GF-D8 (cell line): ENCODE measurements at places on chromosomes 16 and 17.

- no peak for DNase-seq
These were observed 20.1 kb upstream of the CNOT1 start for GRCh38 chr16:58649707-58650106.

GRCh38 chr16:11880007-11880406, 28.7 kb upstream of the RSL1D1 start:
- DNase-seq = no peak

DNA sequence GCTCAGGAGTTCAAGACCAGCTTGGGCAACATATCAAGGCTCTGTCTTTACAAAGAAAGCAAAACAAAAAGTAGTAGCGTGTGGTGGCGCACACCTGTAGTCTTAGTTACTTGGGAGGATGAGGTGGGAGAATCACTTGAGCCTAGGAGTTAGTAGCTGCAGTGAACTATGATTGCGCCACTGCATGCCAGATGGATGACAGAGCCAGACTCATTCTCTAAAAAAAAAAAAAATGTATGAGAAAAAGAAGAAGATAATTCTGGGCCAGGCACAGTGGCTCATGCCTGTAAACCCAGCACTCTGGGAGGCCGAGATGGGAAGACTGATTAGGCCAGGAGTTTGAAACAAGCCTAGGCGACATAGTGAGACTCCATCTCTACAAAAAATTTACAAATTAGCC, 28.5 kb downstream of the STAT5B start:
- peak; percentile 36 for DNase-seq

DNA sequence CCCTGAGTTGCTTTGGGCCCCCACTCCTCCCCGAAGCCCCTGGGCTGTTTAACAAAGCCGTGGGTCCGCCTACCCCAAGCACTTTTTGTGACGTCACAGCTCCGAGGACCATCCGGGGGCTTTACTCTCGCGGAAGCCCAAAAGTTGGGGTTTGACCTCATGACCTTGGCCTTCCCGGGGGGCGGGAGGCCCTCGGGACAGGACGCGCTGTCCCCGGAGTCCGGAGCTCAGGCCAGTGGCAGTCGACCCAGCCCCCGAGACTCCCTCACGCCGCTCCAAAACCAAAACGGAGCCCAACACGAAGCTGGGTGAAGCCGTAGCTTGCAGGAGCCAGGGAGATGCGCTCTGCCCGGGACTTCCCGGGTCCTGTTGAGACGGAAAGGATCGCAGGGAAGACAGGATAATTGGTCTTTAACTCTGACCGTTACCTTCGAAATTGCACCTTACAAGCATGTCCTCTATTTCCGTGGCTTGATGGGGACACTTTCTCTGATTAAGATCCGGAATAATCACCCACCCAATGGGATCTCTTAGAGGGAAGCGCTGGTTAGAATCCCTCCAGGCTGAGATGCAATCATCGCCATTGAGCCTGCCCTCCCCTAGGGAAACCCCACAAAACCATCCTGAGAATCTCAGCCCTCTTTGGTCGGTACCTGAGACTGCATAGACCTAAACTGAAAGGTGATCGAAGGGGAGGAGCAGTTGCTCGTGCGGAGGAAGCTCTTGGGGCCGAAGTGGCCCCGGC, 4.9 kb upstream of the SOX9 start:
- no peak for DNase-seq

GRCh38 chr17:11094331-11094730, 146.7 kb upstream of the SHISA6 start:
- DNase-seq = no peak

DNA sequence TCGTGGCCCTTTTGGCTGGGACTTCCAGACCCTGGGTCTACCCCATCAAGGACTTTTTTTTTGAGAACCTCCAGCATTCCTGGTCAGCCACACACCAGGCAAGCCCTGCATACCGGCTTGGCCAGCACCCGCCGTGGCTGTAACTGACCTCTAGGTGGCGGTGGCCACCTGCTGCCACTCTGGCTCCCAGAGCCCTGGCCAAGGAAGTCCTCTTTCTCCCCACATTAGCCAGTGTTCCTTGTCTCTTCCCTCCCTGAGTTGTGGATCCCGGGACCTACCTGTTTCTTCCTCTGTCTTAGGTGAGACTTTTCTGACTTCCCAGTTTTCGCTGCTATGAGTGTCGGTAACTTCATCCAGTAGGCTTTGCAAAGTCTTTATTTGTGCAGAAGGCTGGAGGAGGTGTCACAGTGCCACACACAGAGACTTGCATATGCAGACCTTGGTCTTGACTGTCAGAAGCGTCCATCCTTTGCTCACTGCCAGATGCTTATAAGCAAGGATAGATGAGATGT, 348.3 kb downstream of the CPPED1 start:
- DNase-seq = no peak

GRCh38 chr17:65977041-65977440, 214.9 kb downstream of the CEP112 start:
- no peak for DNase-seq

DNA sequence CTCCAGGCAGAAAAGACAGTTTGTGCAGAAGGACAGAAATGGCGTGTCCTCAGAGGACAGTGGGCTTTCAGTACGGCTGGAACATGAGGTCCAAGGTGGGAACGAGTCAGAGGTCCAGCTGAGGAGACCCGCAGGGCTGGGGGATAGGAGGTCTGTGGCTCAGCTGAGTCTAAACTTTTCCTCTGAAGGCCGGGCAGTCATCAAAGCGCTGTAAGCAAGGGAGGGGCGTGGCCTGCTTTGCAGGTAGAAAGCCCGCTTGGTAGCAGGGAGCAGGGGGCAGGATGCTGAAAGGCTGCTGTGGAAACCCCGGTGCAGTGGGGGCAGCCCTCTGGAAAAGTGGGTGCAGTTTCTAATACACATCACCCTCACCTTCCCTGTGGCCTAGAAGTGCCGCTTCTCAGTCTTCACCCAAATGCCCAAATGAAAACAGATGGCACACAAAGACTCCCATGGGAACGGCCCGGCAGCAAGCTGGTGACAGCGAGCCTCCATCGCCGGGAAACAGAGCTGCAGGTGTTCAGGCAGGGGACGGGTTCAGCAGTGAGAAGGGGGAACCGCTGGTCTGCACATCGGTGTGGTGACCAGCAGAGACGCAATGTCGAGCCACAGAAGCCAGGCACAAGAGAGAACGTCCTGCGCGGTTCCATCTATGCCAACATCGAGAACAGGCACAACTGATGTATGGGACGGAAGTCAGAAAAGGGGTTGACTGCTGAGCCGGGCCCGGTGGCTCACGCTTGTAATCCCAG, 12.2 kb upstream of the OSGIN1 start:
- DNase-seq = no peak

DNA sequence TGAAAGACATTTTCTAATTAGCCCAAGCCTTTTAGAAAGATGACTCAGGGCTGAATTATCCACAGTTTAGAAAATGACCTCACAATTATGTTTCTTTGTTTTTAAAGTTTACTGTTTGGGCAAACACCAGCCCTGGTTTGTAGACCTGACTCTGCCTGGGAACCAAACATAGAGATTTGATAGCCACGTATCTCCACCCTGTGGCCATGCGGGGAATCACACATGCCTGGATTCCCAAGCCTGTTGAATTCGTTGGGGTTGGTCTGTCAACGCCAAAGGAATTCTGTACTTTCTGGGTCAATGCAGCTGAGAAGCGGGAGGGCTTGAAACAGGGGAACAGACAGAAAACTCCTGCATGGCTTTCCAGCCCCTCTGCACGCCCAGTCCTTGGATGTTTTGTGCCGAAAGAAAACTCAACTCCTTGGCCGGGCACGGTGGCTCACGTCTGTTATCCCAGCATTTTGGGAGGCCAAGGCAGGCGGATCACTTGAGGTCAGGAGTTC, 26.9 kb downstream of the CD300A start:
- peak; percentile 4 for DNase-seq

DNA sequence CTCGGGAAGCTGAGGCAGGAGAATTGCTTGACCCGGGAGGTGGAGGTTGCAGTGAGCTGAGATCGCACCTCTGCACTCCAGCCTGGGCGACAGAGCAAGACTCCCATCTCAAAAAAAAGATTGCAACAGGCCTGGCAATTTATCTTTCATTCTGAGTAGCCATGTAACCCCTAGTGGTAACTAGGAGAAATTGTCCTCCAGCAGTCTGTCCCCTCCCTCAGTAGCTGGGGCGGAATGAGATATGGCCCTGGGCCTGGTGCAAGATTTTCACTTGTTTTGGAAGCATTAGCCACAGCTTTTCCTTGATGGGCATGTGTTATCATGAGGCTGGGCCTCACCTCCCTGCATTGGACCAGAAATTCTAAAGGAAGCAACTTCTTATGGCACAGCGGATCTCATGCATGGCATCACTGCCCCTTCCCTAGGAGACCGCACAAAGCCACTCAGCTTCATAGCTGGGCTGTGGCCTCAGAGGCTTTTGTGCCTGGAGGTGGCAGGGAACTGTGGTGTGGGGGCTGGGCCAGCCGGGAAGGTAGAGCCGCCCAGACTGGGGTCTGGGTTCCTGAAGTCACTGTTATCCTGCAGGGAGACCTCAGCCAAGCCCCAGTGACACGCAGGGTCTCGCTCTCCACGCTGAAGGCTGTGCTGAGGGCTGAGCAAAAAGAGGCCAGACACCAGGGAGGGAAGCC, 13.4 kb downstream of the NATD1 start:
- DNase-seq = no peak

- DNase-seq = no peak
These were observed 332.0 kb downstream of the CBLN1 start for GRCh38 chr16:48949636-48950035.

GRCh38 chr17:16652847-16653366, 743 bp downstream of the ZNF624 start:
- no peak for DNase-seq

GRCh38 chr17:3256575-3256974, 41.6 kb downstream of the OR3A1 start:
- DNase-seq = no peak

- DNase-seq = no peak
These were observed 47.3 kb downstream of the CCDC42 start for GRCh38 chr17:8697323-8697741.

DNA sequence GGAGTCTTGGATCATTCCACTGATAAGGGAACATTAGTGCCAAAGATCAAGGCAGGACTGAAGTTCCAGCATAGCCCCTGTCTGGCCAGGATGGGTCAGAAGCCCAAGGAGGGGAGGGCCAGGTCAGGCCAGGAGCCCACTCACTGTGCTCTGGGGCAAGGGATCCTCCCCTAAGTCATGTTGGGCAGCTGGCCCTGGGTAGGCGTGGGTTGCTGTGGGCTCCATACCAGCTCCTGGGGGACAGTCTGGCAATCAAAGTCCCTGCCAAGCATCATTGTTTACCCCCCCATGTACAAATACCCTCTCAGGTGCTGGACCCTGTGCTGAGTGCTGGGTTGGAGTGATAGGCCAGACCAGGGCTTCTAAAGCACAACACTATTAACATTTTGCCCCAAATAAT, 130.5 kb downstream of the IRX5 start:
- no peak for DNase-seq

- DNase-seq = peak; percentile 61
These were observed 19.9 kb downstream of the CEP295NL start for GRCh38 chr17:78883089-78883532.

DNA sequence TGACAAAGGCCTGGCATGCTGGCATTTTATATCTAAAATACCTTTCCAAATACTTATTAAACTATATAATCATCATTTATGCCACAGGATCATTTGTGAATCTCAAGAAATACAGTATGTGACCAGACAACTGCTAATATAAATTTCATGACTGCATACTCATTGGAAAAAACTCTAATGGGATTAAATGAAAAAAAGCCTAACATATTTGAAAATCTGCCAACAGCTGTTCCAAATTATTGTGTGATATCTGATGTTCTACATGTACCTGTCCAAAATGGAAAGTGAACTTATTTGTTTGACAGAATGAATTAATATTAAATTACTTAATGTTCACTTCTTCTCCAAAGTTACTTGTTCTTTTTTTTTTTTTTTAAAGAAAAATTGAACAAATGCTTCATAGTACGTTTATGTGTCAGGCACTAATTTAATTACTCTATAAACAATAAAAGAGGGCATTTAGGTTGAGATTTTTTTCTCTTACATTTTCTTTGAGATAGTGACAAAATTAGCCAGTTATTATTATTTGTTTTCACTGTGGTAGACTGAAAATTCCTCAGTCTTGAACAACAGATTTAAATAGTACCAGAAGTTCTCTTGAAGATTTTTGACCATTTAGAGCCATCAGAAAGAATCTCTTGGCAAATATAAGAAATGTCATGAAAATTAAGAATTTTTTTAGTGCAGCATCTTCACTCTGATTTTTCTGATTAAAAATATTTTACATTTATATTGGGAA, 114.0 kb downstream of the FTO start:
- no peak for DNase-seq

DNA sequence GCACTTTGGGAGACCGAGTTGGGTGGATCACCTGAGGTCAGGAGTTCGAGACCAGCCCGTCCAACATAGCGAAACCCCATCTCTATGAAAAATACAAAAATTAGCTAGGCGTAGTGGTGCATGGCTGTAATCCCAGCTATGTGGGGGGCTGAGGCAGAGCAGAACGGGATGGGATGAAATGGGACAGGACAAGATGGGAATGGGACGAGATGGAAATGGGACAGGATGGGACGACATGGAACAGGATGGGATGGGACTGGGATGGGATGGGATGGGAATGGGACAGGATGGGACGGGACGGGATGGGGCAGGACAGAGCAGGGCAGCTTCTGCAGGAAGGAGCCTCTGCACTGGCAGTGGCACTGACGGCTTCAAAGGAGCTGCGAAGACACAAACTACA, 106.1 kb downstream of the ANKRD11 start:
- DNase-seq = no peak

DNA sequence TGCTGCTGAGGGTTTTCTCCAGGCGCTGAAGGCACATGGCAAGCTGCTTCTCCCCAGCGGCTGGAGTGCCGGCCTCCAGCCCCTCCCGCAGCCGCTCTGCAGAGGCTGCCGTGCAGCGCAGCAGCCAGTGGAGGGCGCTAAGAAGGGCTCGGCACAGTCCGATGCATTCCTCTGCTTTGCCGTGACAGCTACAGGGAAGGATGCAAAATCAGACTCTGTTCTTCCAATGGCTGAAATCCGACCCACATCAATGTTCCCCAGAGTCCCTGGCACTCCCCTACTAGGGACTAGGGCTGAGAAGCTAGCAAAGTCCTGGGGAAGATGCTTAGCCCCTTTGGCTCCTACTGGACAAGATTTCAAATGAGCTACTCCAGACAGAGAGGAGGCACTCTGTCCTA, 19.0 kb downstream of the MED24 start:
- no peak for DNase-seq

DNA sequence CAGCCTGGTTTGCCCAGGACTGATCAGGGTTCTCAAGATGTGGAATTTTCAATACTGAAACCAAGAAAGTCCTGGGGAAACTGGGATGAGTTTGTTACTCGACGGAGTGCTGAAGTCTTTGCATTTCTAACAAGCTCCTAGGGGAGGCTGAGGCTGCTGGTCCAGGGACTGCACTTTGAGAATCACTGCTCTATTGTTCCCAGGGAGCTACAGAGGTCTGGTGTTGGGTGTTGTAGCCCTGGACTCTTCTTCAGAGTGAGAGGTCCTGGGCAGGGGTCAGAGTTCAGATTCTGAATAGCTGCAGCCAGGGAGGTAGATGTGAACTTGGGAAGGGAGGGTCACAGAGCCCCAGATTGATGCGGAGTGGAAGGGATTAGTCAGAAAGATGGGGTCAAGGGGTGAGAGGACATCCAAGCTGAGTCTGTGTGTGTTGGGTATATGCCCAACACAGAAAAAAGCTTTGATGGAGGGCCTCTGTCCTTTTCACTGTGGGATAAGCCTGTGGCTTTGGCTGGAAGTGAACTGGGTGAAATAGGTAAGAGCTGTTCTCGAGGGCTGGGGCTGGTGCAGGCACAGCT, 14.1 kb downstream of the TMEM238L start:
- no peak for DNase-seq
